Stomach (tissue), 19 donors: ENCODE measurements at places on chromosomes 16 and 17. TPM values are rescaled to one million over a fixed set of nuclear protein-coding genes. Genes with fewer than 3 reads are reported as not detected.

- no peaks in the 10 kb centered on the region for H3K4me1 ChIP-seq
- H3K27ac ChIP-seq, result no peak overlapping the region
These were observed 468.0 kb downstream of the HS3ST3B1 start for GRCh38 chr17:14768923-14769322.

The PALB2 gene
- 19.9 TPM for total RNA-seq

GRCh38 chr17:50527155-50527762, 5.3 kb upstream of the EPN3 start:
- H3K36me3 ChIP-seq, result no peaks in the 10 kb centered on the region
- H3K4me3 ChIP-seq, result no peak overlapping the region
- peaks cover 12% of the 10 kb centered on the region for H3K4me1 ChIP-seq
- no peak for DNase-seq

GRCh38 chr17:19716108-19717030, at the start of gene SLC47A2:
Gene SLC47A2 (minus strand): TSS chr17:19716584. CDS start chr17:19716555, 29 bp downstream.
- no peak for DNase-seq
- no peaks in the 10 kb centered on the region for H3K36me3 ChIP-seq
- no peak within 1 kb of the TSS for H3K4me3 ChIP-seq
- peaks cover 33% of the 10 kb centered on the region for H3K4me1 ChIP-seq

DNA sequence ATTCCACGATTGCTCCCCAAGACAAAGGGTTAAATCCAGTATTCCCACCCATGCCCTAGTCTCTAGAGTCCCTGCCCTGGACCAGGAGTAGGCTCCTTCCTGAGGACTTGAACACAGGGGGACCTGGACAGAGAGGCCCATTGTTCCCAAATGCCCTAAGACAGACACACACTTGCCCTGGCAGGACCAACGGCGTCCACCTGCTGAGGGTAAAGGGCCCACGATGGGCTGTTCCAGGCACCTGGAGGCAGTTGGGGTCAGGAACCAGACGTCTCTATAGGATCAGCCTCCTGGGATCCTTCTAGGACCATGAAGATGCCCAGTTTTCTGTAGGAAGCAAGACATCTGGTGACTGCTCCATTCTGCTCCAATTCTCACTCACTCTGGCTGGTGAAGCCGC, 39.3 kb downstream of the TNFRSF13B start:
- H3K4me1 ChIP-seq, result no peaks in the 10 kb centered on the region
- peaks cover 23% of the 10 kb centered on the region for H3K27me3 ChIP-seq
- no peak overlapping the region for H3K27ac ChIP-seq
- no peak for DNase-seq
- H3K4me3 ChIP-seq, result no peak overlapping the region
- no peaks in the 10 kb centered on the region for H3K36me3 ChIP-seq

DNA sequence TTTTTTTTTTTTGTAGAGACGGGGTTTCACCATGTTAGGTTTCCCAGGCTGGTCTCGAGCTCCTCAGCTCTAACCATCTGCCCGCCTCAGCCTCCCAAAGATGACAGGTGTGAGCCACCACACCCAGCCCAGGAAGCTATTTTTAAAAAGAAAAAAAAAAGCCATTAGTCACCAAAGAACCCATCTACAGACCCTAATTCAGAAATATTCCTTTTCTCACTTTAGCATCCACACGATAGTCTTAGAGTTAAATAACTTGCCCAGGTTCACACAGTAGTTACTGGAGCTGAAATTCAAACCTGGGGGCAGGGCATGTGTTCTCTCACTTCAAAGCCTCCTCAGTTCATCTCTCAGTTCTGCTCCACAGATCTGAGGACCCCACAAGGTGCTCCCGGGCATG, 70.3 kb upstream of the NOL11 start:
- H3K4me1 ChIP-seq, result peaks cover 9% of the 10 kb centered on the region
- H3K27me3 ChIP-seq, result no peaks in the 10 kb centered on the region
- no peak for DNase-seq
- H3K36me3 ChIP-seq, result peaks cover 6% of the 10 kb centered on the region

The DNAI2 gene
- not detected for total RNA-seq

- no peak for DNase-seq
- H3K4me3 ChIP-seq, result no peak overlapping the region
- no peaks in the 10 kb centered on the region for H3K4me1 ChIP-seq
These were observed 62.6 kb upstream of the ERN1 start for GRCh38 chr17:64192589-64192988.

The TP53TG3F gene
- not detected for total RNA-seq

DNA sequence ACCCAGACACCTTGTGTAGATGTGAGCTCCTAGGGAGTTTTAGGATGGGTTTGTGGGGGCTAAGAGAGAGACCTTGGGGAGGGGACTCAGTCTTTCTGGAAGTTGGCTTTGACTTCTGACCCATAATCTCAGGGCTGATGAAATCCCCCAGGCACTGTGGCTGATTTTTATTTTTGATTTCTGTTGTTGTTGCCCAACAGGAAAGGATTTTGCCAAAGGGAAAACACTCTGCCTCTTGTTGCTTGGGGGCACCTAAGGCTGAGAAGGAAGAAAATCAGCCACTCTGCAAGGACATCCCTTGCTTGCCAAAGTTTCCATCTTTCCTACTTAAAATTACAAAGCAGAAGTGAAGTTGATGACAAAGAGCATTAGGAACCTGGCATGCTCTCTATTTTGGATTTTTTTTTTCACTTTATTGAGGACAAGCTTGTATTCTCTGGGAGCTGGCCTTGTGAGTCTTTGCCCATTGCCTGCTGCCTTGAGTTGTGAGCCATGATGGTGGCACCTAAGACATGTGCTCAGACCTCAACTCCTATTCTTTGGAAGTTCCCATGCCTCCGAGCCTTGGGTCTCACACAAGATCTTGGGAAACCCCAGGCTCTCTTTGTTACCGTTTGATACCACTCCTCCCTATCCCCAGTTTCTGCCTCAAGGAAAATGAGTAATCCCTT, 3.2 kb upstream of the C1QTNF1 start:
- no peak for DNase-seq
- H3K27ac ChIP-seq, result peak overlapping the region; percentile 63
- H3K4me1 ChIP-seq, result peaks cover 58% of the 10 kb centered on the region

DNA sequence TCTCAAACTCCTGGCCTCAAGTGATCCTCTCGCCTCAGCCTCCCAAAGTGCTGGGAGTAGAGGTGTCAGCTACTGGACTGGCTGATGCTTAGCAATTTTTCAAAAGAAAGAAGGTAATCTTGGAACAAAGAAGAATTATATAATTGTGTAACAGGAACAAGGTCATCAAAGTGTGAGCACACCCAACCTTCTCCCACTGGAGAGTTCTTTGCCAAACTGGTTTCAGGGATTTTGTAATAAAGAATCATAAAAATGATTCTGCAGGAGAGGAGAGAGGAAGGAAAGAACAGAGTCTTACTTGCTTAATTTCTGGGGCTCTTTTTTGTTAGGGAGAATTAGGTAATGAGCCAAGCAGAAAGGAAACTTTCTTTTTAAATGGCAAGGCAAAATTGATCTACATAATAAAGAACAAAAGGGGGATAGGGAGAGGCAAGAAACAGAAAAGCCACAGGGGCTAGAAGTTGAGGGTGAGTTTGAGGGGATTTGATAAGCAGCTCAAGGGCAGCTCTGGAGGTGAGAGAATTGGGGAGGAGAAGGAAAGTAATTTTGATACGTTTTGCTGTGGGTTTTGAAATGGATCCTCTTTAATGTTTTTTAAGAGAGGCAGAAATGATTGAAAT, 21.3 kb downstream of the CHD9NB start:
- DNase-seq, result no peak
- H3K36me3 ChIP-seq, result no peaks in the 10 kb centered on the region
- H3K27ac ChIP-seq, result no peak overlapping the region
- no peak overlapping the region for H3K4me3 ChIP-seq
- H3K4me1 ChIP-seq, result no peaks in the 10 kb centered on the region
